ENCODE measurements at places on chromosomes 1 and 21.

- DNase-seq, result no peak
Observed at GRCh38 chr1:225635649-225636048, 17.3 kb downstream of the ENAH start.

DNA sequence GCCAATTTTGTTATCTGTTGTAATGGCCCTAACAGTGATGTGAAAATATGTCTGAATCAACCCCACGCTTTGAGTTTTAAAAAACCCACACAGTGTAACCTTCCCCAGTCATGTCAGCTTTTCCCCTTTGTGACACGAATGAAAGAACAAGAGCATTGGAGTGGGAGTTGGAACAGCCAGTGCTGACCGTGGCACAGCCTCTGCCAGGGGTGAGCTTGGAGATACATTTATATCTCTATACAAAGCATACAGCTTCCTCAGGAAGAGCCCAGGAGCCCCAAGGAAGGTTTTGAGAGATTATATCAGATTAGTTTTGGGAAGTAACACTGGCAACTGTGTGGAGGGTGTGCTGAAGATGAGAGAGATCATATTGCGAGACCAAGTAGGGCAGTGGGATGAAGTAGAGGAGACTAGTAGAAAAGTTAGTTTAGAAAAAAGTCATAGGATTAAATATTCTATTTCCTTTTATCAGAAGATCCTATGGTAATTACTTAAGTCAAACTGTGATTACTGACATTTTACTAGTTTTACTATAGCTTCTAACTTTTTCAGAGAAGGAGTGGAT, 15.9 kb downstream of the LRRC8B start:
- DNase-seq, result no peak

GRCh38 chr21:35340273-35340672, 291.2 kb upstream of the RUNX1 start:
- no peak for DNase-seq

DNA sequence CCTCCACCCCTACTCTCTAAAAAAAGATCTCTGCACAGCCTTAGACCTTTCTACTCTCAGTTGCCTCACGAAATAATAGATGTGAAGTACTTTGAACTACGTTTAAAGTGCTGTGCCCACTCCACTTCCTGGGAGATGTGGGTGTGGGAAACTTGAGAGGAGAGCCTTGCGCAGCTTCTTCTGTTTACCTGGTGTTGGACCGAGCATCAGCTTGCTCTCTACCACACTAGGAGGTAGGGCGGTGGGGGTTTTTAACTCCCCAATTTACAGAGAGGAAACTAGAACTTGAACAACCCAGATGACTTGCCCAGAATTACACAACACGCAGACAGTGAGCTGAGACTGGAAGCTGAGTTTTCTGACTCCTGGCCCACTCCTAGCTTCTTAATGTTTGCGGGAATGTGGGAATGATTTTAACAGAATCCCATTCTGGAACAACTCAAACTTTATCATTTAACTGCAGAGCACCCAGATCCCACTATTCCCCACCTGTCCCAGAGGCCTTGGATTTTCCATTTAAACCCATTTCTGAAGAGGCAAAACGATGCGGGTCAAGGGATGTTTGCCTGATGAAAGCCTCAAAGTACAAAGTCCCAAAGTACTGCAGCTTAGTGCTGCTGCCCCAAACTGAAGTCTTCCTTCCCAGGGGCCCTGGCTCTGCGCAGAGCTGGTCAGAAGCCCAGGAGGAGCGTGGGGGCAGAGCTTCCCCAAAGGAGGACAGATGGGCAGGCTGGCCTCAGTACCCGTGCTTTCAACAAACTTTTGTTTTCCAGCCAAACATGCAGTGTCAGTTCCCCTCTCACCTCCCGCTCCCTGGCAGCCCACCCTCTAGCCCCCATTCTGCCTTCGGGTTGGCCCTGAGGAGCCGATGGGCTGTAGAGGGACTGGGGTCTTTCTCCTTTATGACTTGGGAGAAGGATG, 19.0 kb downstream of the BTG2 start:
- no peak for DNase-seq

DNA sequence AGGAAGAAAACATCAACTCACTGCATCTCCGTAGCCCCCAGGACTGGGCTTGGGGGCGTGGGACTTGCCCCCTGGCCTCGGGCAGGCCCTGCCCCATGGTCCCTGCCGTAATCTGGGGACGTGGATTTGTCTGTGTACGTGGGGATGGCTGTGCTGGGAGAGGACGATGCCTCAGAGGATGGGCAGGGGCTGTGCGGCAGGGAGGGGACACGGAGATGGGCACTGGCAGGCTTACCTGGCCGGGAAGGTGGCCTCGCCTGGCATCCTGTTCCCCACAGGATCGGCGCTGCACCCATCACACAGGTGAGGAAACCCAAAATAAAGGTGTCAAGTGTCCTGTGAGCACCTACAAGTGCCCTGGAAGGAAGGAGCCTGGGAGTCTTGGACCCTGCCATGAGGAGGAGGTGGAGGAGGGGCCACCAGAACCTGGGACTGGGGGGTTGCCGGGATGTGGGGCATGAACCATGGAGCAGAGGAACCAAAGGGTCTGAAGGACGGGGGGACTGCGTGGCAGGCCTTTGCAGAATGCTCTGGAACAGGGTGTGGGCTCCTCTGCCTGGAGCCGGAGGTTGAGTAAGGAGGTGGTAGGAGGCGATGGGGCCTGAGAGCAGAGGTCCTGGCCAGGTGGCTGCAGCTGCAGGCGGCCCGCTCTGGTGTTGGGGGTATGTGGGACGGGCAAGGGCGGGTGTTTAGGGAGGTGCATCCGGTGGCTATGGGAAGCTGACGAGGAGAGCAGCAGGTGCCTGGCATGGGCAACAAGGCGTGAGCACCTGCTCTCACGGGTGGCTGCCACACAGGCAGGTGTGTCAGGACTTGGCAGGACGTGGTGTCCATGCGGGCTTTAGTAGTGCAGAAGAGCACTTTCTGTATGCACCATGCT, 27.8 kb upstream of the LRRC3 start:
- DNase-seq, result no peak

GRCh38 chr1:94528299-94528698, 13.3 kb downstream of the F3 start:
- no peak for DNase-seq

DNA sequence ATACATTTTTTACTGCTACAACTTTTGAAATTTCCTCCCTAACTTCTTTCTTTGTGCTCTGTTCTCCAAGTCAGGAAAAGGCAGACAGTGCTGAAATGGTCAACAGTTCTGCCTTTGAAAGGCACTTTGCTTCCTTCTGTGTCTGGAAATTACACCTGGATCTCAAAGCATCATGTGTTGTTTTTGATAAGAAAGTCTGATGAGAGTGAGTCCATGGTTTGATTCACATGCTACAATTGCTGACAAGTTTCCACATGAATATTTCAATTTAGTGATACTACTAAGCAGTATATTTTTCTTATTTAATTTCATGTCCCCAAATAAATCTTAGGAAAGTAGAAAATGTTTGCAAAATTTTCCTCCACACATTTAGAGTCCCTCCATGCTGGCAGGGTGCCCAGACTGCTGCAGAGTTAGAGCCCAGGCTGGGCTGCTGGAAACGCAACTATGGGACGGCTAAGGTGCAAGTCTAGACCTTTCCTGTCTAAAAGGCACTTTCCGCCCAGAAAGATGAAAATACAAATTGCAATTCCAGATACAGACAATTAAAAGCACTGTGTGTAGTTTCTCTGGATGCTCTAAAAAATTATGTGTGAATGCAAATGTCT, 96.6 kb upstream of the RUNX1 start:
- DNase-seq, result no peak

DNA sequence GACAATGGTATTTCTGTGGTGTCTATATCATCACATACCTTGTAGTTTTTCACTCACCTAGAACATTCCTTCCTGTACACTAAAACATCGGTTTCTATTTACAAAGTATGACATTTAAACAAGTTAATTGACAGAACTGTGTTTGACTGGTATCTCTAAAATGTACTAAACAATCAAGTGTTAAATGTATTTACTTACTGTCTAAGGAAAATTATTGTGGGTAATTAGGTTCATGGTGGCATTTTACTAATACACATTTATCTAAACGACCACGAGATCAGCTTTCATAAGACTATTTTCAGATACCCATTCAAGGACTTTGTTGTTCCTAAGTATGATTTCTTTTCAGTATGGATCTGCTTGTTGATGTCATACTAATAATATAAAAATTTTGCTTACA, 115.2 kb downstream of the ADGRL2 start:
- DNase-seq, result no peak

DNA sequence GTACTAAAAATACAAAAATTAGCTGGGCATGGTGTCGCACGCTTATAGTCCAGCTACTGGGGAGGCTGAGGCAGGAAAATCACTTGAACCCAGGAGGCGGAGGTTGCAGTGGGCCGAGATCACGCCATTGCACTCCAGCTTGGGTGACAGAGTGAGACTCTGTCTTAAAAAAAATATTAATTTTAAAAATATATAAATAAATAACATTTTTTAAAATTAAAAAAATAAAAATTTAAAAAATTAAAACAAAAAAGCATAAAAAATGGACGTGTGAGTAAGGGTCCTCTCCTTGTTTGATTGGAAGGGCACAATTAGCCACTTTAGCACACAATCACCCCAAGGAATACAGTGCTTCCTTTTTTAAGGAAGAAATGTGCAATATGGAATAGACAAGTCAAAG, 18.6 kb downstream of the EBNA1BP2 start:
- no peak for DNase-seq

DNA sequence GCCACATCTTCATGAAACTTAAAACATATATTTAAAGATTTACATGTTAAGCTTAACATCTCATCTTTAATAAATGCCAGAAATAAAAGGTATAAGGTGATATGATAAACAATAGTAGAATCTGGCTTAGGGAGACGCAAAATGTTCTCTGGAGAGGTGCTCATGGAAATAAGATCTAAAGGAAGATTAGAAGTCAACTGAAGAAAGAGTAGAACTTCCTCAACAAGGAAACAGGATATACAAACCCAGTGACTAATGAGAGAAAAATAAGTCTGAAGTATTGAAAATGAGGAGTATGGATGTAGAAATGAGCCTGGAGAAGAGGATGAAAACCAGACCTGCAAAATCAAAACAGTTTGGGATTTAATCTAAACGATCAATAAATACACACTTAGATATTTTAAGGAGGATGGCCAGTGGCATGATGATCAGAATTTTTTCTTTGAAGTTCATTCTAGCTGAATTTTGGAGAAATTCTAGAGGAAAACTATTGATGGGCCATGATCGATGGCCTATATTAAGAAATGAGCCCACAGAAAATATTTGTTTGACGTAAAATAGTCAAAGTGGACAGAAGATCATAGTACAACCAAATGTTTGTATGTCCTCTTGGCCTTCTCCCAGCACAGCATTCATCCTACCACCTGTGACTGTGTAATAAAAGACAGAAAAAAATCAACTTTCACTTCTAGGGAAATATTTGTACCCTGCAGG, 387.9 kb upstream of the PTBP2 start:
- DNase-seq, result no peak

- DNase-seq, result no peak
Observed at GRCh38 chr1:111099289-111099688, 40.6 kb downstream of the DRAM2 start.

- peak; percentile 20 for DNase-seq
Observed at GRCh38 chr1:16235944-16236510, 956 bp downstream of the CPLANE2 start.

GRCh38 chr1:214251354-214251753, 29.6 kb upstream of the SMYD2 start:
- DNase-seq, result no peak

GRCh38 chr1:31715873-31716220, 12.0 kb upstream of the COL16A1 start:
- DNase-seq, result no peak

GRCh38 chr1:2552189-2552588, 4.0 kb upstream of the TNFRSF14 start:
- no peak for DNase-seq

- DNase-seq, result no peak
Observed at GRCh38 chr1:91273875-91274274, 130.8 kb downstream of the HFM1 start.

DNA sequence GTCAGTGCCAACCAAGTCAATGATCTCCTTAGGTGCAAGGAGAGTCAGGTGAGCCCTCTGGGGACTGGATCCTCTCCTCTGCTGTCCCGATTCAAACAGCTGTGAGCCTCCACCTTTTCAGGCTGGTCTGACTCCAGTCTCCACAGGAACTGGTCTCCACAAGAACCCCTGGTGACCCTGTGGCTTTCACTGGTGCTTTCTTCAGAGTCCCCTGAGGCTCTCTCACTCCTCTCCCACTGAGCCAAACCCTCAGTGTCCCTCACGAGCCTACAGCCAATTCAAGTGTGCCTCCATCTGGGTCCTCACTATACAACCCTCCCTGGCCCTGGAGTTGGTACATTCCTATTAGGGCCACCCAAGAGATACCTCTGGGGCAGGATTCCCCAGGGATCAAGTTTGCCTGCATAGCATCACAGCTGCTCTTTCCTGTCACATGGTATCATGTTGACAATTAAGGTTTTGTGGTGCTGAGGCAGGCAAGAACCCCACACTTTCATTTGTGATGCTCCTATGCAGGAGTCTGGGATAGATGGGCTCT, 5.2 kb upstream of the NGF start:
- no peak for DNase-seq

DNA sequence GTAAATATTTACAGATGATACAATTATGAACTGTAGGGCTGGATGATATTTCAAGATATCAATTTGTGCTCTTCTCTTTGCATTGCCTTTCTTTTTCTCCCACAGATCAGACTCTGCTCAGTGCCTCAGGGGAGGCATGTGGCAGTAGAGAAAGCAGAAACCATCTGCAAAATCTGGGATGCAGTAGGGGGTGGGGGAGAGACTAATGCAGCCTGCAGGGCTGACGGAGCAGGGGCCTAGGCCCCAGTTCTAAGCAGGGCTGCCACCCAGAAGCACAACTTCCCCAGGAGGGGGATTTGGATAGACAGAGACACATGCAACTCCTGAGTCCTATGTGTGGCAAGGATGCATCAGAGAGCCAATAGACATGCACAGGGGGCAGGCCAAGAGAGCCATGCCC, 511.6 kb downstream of the SMYD3 start:
- no peak for DNase-seq

DNA sequence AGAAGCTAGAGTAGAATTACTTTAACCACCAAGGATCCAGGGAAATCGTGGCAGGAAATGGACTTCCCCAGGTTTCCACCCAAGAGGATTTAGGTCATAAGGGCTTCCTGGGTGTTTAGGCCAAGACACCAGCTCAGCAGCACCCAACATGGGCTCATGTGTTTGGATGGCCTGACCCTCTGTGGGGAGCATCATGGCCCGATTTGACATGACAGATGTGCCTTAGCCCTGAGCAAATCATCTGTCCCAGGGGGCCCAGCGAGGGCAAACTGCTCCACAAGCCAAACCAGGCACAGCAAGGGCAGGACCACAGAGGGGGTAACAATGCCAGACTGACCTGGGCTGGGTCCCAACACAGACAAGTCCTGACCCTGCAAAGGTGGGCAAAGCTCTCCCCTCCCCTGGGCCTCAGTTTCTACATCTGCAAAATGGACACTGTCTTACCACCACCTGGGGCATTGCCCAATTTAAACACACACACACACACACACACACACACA, 232.8 kb downstream of the MATN1 start:
- DNase-seq, result no peak

Measured in activated T-helper 1 cell treated with anti-CD3 and anti-CD28 coated beads, Interleukin-2, amount 50 U/mL, for 16 hours (primary cell).